NCI-H187 (cell line): ENCODE measurements at places on chromosomes 7 and 10.

GRCh38 chr7:128954150-128954549 is 16.4 kb downstream of the IRF5 start:
- no peak for DNase-seq

- no peak for DNase-seq
Observed at GRCh38 chr10:9137368-9137767, 1082.9 kb downstream of the GATA3 start.

DNA sequence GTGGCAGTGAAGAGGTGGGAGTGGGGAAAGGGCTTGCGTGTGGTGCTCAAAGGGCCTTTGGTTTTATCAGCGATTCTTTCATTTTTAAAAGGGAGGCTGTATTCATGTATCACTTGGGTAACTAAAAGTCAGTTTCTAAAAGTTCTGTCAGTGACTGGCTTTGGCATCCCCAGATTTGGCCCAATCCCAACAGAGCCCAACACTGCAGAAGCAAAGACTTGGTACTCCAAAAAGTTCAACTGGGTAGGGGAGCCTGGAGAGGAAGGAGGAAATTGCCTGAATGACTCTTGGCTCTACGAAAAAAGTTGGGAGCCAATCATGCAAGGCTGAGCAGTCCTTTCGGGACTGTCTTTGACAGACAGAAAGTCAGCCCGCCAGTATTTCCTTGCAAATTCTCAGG is 54.5 kb upstream of the COL13A1 start:
- DNase-seq = no peak

DNA sequence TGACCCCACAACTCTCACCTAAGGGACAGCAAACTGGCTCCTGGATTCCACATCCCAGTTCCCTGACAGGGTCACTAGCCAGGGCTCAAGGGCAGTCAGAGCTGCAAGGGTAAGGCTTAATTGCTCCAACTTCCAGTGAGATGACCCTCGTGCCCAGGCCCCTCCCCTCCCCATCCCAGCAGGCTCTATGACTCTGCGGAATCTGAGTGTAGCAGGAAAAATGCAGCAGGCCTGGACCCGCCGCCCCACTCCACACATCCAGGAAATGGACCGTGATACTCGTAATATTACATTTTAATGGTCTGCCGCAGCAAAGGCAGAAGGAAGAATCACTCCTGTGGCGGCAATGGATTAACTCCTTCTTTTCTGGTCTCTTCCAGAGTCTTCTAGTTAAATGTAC is 91.7 kb upstream of the CHST15 start:
- DNase-seq = no peak

- no peak for DNase-seq
Observed at GRCh38 chr10:11293332-11293731, 275.7 kb downstream of the CELF2 start.

DNA sequence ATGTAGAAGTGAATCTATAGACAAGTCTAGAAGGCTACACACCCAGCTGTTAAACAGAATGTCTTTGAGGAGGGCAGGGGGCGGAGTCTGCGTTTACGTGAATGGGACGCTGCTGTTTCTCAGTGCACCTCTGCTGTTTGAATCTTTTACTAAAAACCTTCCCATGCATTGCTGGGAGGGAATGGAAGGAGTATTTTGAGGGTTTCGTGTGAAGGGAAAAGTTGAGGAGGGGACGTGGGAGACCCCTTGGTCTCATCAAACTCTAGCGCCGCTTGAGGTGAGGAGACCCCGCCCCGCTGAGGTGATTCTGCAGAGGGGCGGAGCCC is 492 bp upstream of the VCL start:
- no peak for DNase-seq

DNA sequence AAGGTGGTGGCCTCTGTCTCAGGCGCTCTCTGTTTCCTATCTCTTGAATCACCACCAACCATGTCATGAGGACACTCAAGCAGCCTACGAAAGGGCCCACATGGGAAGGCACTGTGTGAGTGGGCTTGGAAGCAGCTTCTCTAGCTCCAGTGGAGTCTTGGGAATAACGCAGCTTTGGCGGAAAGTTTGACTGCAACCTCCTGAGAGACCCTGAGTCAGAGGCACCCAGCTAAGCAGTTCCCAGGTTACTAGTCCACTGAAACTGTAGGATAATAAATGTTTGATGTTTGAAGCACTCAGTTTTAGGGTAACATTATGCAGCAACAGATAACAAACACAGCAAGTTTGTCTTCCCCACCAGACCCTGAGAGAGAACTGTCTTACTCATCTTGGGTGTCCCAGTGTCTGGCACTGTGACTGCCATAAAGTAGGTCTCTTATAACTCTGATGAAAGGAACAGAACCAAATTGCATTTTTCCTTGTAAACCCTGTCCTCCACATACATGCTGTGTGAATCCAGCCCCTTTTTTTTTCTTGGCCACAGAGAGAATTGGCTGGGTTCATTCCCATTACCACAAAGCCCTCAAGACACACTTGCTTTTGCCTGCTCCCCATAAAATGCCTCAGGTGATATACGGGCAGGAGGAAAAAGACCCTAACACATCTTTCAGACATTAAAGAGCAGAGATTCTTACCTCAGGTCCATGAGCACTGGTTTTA is 185.5 kb downstream of the ZNF365 start:
- DNase-seq = no peak

DNA sequence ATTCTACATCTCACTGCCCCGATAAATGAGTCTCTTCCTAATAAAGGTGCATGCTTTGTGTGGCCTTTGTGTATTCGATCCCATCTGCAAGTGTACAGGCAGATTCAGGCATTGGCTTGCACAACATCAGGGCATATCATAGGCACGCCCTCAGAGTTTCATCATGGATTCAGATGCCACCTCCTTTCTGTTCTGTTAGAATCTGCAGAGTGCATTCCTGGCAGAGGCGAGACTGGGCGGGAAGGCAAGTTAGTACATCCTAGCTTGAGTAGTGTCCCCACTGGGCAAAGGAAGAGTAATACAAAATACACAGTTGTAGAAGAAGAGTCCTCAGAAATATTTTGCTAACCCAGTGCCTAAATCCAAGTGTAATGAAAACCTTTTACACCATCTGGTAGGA is 346.5 kb upstream of the GALNT17 start:
- DNase-seq = no peak

GRCh38 chr10:5511231-5511884 is 12.0 kb upstream of the CALML5 start:
- DNase-seq = no peak

GRCh38 chr7:29328045-29328444 is 133.5 kb downstream of the CHN2 start:
- no peak for DNase-seq

GRCh38 chr7:48296966-48297365 is 125.7 kb downstream of the ABCA13 start:
- DNase-seq = no peak

GRCh38 chr10:86033581-86033980 is 333.0 kb downstream of the GRID1 start:
- DNase-seq = no peak

DNA sequence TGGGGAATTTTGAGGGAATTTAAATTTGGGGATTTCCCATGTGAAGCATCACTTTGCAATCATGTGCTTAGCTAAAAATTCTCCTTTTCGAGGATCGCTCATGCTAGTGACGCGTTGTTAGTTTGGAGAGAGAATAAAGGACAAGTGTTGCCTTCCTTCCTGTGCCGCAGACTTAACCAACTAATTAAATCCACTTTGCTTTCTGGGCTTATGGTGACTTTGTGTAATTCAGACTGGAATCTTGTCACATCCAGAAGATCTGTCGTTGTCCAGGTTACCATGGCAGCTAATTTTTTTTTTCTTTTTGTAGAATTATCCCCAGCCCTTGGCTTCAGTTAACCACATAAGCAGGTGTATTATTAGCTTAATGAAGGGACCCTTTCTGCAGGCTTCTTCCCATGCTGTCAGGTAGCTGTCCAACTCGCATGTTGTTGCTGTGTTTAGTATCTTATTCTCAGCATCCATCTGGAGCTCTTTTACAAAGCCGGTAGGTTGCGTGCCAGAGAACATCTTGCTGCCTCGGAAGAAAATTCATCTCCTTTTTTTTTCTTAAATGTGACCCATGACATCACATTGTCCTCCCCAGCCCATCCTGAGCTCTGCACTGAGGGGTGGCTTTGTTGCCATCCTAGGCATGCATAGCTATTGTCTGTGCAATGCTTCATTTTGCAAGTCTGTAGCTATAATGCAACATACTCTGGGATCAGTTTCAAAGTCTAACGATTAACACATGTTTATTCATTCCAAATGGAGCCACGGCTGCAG is 47.2 kb upstream of the NRP1 start:
- no peak for DNase-seq

DNA sequence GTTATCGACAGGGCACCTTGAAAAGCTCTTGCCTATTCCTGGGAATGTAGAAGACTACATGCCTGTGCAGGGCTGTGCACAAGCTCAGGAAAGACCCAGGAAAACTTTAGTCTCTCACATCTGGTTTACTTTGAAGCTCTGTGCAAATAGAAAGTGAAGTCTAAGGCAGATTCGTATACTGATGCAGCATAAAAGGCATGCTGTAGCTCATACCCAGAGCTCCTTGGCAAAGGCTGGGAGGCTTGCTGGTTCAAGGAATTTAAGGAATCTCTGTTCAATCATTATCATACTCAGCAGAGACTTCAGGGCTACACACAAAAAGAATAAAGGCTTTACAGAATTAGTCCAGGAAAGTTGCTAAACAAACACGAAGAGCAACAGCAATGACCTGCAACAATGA is 192.0 kb downstream of the OTUD1 start:
- no peak for DNase-seq

DNA sequence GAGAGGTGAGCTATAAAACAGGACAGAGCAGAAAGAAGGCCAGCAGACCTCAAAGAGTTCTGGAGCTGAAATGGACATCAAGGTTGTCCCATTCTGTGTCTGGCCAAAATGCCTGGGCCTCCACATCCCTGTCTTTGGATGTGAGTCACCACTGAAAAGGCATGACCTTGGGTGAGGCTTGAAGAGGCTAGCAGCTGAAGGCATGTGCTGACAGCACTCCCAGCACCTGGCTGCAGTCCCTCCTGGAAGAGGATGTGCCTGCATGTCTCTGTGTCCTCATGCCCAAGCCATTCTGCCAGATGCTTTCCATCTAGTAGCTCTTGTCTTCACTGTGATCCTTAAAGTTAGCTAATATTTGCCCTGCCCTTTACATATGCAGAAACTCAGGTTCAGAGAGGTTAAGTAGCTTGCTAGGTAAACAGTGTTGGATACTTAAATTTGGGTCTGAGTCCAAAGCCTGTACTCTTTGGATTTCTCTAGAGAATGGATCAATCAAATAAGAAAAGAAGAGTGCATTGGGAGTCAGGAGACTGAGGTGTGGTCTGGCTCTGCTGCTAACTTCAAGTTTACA is 35.8 kb downstream of the HECW1 start:
- no peak for DNase-seq
